ENCODE measurements at places on chromosomes 5 and 9.

GRCh38 chr9:86407022-86407421, 52.8 kb upstream of the TUT7 start:
- DNase-seq = no peak

GRCh38 chr5:179907556-179908324, at the start of gene TBC1D9B:
Gene TBC1D9B (minus strand): TSS chr5:179907897. CDS start chr5:179907821, 76 bp downstream.
- peak; percentile 84 for DNase-seq

DNA sequence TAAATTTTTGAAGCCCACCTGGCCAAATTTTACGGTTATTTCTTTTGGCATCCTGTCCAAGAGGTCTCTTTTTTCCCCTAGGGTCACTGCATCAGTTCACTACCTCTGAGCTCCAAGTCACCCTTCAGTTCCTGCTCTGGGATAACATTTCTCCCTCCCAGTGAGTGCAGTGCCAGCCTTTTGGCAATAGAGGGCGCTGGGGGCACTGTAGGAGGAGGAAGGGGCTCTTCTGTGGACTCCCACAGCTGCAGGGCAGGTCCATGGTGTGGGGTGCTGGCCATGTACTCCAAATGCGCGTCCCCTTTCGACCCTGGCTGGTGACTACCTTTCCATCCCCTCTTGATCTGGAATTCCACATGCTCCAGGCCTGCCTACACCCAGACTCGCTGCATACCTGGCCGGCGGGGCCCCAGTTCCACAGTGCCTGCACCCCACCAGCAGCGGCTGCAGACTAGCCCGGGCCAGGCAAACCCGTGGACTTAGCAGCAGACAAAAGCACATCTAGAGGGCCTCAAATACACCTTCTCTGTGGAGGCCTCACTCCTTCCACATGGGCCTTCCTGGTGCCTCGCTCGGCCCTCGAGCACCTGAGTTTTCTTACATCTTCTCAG, 20.3 kb upstream of the NINJ1 start:
- peak; percentile 49 for DNase-seq

GRCh38 chr5:179620293-179620692, 3.2 kb downstream of the HNRNPH1 start:
- DNase-seq = no peak

GRCh38 chr9:127973169-127974000, 7.4 kb downstream of the EEIG1 start:
- DNase-seq = no peak

- no peak for DNase-seq
Measured at GRCh38 chr5:38653389-38653788, 96.9 kb upstream of the LIFR start.

DNA sequence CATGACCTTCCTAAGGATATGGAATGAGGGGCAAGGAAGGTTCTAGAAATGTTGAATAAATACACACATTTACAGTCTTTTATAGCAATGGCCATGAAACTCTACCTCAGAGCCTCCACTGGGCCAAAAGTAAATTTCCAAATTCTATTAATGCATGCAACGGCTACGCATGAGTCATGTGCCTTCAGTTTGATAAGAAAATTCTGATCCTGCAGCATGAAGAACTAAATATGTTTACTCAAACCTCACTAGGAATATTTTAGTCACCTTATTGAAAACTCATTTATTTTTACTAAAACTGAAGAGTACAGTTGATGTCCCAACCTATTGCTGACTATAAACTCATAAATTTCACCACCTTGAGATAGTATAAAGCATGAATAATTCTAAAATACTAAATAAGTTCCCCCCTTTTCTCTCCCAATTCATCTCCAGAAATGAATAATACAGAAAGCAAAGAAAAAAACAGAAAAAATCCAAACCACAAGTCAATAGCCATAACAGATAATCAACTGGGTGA, 92.4 kb downstream of the GNAQ start:
- DNase-seq = no peak

- DNase-seq = peak; percentile 48
Measured at GRCh38 chr9:37036776-37037502, 2.9 kb upstream of the PAX5 start.

- no peak for DNase-seq
Measured at GRCh38 chr5:81994679-81995078, 22.9 kb downstream of the ATG10 start.

DNA sequence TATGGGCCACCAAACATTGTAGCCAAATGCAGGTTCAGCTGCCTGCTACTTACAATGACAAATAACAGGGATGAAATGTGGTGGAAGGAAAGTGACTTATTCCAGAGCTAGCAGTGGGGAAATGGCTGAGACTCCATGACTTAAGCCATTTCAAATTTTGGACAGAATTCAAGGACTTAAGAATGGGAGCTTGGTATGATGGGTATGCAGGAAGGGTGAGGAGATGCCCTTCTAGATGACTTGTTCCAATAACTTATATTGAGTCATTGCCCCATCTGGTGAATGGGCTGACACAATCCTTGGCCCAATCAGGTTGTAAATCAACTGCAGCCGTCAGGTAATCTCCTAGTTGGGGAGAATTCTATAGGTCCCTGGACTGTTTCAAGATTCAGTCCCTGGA, 230.7 kb upstream of the SGCD start:
- DNase-seq = no peak

DNA sequence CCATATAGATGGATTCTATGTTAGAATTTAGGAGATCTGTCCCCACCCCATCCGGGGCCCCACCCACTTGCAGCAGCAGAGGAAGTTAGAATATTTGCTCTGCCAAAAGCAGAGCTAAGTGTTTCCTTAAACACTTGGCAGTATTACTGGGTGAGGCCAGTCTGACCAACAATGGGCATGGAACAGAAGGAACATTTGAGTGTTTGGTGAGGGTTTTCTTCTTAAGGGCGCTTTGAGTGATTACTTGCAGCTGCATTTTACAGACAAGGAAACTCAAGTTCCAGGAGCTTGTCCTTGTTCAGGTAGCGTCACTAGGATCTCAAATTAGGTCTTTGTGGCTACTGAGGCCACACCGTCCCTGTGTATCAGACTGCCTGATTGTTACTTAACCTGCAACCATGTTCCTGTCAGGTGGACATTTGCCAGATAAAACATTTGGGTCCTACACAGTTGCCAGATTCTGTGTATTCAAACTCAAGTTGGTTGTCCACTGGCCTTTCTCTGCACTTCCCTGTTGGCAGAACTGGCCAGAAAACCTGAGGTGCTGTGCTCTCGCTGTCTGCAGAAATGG, 59.3 kb downstream of the SLC46A2 start:
- no peak for DNase-seq

DNA sequence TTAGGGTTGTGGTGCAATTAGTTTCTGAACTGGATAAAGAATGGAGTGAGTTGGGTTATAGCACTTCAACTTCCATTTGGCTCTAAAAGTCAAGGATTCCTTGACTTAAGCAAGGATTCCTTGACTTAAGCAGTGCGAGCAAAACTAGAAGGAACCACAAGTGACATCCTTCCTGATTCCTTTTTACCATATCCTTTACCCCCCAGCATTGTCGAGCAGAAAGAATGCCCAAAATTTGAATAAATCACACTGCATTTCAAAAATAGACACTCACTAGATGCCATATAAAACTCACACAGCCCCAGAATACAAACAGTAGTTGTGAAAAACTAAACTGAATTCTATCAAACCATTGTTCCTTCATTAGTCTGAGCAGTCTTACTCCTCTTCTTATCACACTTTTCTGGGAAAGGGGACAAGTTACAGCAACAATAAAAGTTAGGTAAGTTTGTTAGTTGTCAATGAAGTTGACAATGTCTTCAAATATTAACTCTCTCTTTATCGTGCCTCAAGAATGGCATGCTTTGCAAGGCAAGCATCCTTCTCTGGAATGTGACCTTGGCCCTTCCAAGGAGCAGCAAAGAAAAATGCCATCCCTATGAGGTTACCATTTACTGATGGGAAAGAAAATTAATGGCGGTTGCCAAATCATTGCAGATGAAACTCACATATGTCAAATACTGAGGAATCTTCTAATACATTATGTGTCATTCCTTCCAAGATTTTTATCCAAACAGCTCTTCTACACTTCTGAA, 273.3 kb upstream of the ANKRD55 start:
- DNase-seq = no peak

DNA sequence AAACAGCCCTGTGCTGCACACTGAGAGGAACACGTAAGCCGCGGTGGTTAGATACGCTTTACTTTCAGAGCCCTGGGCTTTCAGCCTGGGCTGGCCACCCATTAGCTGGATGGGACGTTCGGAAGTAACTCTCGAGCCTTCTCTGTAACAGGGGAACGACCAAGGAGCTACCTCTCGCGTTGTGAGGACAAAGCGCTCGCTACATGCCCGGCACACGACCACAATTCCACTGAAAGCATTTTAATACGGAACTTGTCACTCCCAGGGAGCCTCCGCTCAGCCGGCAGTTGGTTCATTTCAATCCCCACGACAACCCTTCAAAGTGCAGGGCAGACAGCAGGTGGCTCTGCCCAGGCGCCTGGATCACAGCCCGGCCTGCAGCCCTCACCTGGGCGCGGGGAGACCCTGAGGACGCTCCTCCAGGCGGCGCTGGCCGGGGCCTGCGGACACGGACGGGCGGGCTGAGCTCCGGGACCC, 368 bp downstream of the SURF1 start:
- no peak for DNase-seq

DNA sequence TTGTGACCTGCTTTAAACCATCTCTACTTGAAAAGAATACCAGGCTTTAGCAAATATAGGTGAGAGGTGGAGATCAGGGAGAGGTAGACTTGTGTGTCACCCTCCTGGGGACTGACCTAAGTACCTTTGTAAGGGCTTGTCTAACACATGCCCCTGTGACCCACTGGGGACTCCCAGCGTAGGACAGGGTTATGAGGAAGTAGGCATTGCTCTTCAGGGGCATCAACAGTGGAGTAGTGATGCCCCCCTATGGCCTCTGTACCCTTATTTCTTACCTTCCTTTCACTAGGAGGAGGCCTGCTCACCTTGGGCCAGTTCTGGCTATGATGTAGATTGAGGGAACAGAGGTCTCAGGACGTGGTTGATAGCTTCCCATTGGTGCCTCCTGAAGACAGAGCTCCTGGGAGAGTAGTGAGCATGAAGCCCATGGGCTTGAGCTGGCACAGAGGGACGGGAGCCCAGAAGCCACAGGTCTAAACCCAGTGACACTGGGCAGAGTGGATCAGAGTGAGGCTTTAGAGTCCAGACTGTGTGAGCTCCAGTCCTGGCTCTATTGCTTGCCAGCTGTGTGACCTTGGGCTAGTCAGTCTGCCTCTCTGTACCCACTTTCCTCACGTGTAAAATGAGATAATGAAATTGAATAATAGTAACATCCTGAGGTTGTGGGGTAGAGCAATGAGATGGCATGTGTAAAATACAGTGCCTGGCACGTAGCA, 191.7 kb downstream of the AOPEP start:
- DNase-seq = peak; percentile 23

DNA sequence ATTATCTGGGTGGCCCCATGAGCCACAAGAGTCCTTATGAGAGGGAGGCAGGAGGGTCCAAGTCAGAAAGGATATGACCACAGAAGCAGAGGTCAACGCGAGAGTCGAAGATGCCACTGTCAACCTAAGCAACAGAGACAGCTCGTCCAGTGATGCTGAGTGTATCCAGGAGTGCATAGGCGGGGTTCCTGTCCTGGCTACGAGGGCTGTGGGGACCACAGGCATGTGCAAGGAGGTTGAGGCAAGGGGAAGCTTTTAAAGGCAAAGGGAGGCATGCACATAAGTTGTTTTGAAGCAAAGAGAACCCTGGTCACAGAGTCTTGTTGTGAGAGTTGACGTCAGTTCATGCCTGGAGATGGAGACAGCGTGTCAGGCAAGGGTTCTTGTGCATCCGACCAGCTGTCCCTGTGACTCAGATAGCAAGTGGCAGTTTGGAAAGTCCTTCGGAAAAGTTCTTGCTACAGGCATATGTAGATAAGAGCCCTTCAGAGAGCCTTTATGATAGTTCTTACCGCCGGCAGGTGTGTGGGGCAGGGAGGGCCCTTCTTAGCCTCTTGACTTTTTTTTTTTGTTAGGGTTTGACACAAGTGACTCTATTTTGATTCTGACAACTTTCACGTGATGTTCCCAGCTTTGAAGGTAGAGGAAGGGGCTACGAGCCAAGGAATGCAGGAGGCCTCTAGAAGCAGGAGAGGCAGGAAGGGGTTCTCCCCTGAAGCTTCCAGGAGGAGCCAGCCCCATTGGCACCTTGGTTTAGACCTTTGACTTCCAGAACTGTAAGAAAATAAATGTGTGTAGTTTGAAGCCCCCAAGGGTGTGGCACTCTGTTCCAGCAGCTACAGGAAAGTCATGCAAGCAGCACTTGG, 66.0 kb upstream of the FCN1 start:
- no peak for DNase-seq

GRCh38 chr5:15020736-15021135, 149.2 kb upstream of the ANKH start:
- DNase-seq = no peak

DNA sequence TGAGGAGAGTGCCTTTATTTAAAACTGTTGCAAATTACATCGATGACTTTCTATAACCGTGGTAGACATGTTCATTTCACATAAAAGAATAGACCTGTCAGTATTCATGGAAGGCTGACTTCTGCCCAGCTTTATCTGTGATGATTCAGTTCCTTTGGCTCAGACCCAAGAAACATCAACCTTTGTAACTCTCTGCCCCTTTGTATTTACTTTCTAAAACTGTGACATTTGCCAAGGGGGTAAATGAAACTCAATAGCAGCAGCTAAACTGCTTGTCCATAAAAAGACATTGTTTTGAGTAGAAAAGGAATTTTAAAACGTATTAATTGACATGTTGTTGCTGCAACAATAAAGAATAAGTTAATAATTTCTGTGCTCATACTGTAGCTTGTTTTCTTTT, 137.8 kb upstream of the ANKH start:
- no peak for DNase-seq

DNA sequence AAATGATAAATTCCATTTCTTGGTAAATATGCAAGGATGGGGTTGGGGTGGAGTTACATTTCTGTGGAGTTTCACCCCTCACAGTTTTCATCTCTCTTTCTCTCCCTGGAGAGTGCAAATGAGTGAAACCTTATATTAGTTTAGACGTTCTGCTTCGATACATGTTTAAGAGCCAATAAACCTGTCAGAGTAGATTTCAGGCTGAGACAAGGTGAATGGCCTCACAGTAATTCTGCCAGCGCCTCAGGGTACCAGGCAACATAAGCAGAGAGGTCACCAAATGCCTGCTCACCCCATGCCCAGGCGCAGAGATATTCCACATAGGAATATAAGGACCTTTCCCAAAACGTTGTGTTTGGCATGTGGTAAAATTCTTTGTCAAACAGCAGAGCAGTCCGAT, 154.9 kb upstream of the VLDLR start:
- no peak for DNase-seq

- no peak for DNase-seq
Measured at GRCh38 chr5:1111241-1111726, 579 bp downstream of the SLC12A7 start.

- DNase-seq = no peak
Measured at GRCh38 chr9:114030364-114030763, 47.7 kb downstream of the AMBP start.

- DNase-seq = no peak
Measured at GRCh38 chr5:34707451-34708107, 51.5 kb downstream of the RAI14 start.

GRCh38 chr5:136434795-136435194, 69.5 kb upstream of the TRPC7 start:
- no peak for DNase-seq

- no peak for DNase-seq
Measured at GRCh38 chr5:149708981-149709594, 21.0 kb upstream of the PPARGC1B start.

GRCh38 chr5:129631961-129632360, 115.9 kb upstream of the MINAR2 start:
- no peak for DNase-seq
